Activated T-helper 17 cell treated with anti-CD3 and anti-CD28 coated beads, Interleukin-2, amount 50 U/mL, for 72 hours (primary cell): ENCODE measurements at places on chromosomes 4 and X.
A peak's percentile ranks its signal among the peaks of the same experiment; 100 is the strongest.

DNA sequence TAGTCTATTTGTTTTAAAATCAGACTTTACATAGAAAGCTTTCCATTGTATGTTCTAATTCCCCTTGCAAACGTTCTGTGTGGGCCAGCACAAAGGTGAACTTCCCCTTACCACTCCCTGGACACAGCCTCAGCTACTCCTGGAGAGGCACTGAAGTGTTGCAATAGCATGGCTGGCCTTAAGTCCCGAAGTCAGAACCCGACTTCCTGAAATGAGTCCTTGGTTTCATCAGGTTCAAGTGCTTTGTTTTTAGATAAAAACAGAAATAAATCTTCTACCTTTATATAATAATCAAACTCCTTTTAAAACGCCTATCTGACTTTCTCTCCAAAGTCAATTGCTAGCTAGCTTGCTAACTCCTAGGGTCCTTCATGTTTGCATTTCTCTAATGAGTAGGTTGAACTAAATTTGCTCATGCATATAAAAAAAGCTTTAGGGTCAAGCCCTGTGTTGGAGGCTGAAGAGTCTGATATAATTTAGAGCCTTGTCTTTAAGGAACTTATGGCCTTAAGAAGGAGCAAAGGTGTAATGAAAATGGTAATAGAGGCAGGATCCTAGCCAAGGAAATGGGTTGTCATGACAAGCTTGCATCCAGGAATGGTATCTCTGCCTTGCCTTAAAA lies 9.0 kb downstream of the BMP3 start:
- no peak for ATAC-seq

- ATAC-seq: no peak
These were observed 3.5 kb upstream of the MAD2L1 start for GRCh38 chr4:120070196-120070595.

GRCh38 chr4:54439831-54440243 lies 210.7 kb downstream of the PDGFRA start:
- peak; percentile 31 for ATAC-seq

- ATAC-seq: no peak
These were observed 1.5 kb downstream of the FHDC1 start for GRCh38 chr4:152937336-152938236.

DNA sequence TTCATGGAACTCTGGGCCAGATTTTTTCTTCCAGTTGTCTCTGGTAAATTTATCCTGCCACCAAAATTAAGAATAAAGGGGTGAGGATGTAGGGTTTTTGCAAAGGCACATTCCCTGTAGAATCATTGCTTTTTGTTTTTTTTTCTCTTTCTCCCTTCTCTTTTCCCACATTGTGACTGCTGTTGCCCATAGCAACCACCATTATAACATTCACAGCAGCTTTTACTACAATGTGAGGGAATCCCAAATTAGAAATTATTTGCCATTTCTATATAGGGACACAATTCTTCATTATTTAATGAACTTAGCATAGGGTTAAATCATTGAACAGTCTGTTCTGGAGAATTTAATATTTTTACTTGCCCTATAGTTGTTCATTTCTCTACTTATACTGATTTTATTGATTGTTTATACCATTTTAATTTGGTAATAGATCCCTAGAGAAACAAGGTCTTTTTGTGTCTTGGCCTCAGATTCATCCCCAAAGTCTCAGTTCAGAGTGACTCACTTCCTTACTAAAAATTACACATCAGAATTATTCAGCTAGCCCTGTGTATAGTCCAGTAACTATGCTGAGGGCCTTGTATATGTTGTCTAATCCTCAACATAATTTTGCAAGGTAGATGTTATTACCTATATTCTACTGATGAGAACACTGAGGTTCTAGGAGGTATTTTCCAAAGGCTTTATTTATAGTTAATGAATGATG lies 80.8 kb upstream of the ANK2 start:
- ATAC-seq: no peak

DNA sequence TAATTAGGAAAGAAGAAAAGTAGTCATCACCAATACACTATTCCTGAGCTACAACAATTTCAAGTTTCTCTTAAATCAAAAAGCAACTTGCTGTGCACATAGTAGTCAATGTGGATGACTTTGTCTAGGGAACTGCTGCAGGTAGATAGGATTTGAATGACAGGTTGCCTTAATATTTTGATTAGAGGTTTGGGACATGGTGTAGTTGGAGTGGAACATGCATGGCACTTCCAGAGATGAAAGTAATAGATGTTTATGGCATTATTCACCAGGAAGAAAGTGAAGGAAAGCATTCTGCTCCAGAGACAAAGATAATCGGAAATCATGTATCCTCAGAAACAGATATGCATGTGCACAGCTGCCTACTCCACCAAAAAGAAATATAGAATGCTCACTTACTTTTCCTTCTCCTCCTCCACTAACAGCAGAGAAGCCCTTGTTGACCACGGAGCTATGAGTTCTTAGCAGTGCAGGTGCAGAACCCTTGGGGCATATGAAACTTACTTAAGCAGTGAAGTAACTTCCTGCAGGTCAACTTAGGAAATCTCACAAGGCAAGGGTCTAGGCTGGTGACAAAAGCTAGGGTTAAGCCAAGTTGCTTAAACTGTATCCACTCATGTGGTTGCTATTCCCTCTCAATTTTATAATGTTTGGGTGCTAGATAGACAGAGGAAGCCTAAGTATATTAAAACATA lies 390.8 kb downstream of the HNRNPD start:
- no peak for ATAC-seq

- peak; percentile 38 for ATAC-seq
These were observed 66.5 kb downstream of the EFNB1 start for GRCh38 chrX:68895341-68895755.

GRCh38 chr4:180106122-180106521 lies 2137.1 kb upstream of the TENM3 start:
- no peak for ATAC-seq

- no peak for ATAC-seq
These were observed 108.0 kb upstream of the LEF1 start for GRCh38 chr4:108276690-108277089.

GRCh38 chr4:54800831-54801530 lies 143.2 kb downstream of the KIT start:
- peak; percentile 48 for ATAC-seq
